ENCODE measurements at places on chromosomes 11 and 22.

DNA sequence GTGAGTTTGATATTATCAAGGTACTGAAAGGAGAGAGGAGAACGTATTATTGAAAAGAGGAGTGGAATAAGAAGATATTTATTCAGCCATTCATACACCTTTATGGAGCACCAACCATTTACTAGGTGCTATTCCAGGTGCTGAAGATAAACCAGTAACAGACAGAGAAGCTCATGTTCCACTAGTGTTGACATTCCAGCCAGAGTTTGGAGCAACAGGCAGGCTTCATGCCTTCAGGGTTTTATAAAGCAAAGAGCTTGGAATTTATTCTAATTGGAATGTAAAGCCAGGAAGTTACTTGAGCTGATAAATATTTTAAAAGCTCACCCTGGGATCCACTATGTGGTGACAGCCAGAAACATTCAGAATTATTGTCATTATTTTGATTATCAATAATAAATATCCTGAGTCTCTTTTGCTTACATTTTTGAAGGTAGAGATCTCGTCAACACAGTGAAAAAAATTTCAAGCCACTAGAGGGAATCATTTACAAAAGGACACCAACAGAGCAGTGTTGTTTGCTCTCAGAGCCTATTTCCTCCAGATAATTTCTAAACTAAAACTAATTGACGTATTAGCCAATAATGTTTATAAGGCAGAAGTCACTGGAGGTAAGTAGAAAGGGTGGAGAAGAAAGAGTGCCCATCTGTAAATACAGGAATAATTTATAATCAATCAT lies 172.0 kb downstream of the KCNA4 start:
- DNase-seq, result no peak

DNA sequence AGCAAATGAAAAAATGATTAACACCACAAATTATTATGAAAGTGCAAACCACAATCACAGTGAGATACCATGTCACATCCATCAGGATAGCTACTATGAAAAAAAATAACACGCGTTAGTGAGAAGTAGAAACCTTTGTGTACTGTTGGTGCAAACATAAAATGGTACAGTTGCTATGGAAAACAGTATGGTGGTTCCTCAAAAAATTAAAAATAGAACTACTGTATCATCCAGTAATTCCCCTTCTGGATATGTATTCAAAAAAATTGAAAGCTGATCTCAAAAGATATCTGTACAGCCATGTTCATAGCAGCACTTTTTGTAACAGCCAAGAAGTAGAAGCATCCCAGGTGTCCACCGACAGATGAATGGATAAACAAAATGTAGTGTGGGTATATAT lies 43.4 kb downstream of the CCDC81 start:
- no peak for DNase-seq

DNA sequence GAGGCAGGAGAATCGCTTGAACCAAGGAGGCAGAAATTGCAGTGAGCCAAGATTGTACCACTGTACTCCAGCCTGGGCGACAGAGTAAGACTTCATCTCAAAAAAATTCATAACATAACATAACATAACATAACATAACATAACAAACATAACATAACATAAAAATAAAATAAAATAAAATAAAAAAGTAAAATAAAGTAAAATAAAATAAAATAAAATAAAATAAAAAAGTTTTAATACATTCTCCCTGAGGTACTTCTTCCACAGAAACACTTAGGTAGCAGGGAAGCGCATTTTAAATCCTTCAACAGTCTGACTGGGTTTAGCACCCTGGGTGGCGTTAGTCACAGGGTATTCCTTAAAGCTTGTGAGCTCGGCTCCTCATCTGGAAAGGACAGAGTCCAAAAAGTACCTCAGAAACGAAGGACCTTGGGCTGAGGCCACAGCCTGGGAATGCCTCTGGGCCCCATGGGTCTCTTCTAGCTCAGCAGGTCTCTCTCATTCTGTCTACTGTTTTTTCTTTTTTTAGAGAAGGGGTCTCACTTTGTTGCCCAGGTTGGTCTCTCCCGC lies 41.7 kb downstream of the MICAL3 start:
- no peak for DNase-seq

GRCh38 chr11:10255388-10256125 lies 38.5 kb downstream of the SBF2 start:
- DNase-seq, result no peak

DNA sequence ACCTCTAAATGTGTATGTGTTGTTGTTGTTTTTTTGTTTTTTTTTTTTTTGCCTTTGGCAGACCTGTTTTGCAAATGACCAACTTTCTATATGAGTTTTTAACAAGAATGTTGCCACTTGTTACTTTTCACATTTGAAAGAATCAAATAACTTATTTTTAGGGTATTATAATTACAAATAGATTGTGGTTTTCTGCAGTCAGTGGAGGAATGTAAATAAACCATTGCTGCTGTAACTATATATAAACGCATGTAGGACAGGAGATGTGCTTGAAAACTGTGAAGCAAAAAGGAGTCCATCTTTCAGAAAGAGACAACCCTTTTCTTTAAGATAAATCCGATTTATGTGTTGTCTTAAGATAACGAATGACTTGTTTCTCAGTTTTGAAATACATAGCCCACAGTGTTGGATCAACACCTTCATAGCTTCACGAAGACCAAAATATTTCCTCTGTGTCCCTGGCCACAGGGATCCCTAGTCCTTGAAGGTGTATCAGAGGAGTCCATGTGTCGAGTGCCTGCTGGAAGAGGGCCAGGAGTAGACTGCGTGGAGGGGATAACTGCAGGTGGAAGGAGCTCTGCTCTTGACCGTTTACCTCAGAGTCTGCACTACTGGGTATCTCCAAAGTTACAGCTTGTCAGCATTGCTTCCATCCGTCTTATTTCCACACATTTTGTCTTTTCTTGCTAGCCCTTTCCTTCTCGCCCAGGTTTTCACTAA lies 24.7 kb downstream of the TNRC6B start:
- DNase-seq, result no peak

- no peak for DNase-seq
Measured at GRCh38 chr11:36750349-36750748, 152.3 kb upstream of the RAG2 start.

DNA sequence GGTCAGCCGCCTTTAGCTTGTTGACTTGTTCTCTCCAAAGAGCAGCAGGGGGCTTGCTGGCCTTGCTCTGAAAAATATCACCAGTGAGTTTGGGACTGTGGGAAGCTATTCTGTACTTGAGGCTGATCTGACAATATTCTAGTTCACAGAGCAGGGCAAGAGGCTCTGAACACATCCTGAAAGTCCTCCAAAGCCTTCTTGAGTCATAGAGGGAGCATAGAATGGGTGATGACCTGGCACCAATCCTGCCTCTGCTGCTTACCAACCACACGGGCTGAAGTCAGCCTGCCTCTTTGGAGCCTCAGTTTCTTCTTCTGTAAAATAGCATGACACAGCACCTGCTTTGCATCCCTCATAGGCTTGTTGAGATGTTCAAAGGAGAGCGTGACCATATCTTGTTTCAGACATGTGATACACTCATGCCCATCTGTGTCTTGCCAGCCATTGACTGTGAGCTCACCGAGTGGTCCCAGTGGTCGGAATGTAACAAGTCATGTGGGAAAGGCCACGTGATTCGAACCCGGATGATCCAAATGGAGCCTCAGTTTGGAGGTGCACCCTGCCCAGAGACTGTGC lies 96.6 kb downstream of the RRAS2 start:
- no peak for DNase-seq

DNA sequence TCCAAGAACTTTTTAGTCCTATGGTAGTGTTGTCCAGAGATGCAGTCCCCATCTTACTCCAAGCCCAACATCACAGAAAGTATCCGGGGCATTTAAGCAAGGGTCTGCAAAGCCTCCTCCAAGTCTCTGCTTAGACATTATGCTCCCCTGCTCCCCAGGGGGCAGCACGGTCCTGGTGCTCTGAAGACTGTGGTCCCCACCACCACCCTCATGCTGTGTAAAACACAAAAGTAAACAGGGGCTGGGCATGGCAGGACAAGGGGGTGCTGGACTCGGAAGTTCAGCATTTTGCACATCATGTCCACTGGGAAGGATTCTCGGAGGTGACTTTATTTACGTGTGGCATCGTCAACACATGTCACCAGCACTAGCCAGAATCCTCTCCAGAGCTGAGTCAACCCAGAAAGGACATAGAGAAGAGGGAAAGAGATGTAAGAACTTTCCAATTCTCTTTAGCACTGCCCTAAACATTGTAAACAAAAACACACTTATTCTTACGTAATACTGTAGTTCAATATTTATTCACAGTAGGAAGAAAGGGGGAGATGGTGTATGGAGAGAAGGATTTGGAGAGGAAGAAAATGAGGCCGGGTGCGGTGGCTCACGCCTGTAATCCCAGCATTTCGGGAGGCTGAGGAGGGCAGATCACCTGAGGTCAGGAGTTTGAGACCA lies 37.7 kb downstream of the TCIRG1 start:
- DNase-seq, result no peak

- DNase-seq, result no peak
Measured at GRCh38 chr11:76315182-76315853, 65.6 kb downstream of the THAP12 start.

- no peak for DNase-seq
Measured at GRCh38 chr11:32920570-32920969, 28.0 kb downstream of the QSER1 start.

DNA sequence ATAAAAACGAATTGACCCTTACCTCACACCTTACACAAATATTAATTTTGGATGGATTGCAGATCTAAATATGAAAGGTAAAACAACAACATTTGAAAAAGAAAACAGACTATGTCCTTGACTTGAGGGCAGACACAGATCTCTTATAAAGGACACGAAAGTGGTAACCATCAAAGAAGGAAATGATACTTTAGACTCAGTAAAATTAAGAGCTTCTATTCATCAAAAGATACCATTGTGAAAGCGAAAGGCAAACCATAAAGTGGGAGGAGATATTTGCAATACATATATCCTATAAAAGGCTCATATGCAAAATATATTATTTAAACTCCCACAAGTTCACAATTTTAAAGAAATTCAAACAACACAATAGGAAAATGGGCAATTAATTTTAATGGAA lies 5.0 kb downstream of the HEPACAM start:
- no peak for DNase-seq

- DNase-seq, result no peak
Measured at GRCh38 chr11:80727315-80727714, 1286.5 kb upstream of the TENM4 start.

GRCh38 chr11:107898270-107898669 lies 30.0 kb upstream of the RAB39A start:
- no peak for DNase-seq

- DNase-seq, result no peak
Measured at GRCh38 chr11:11640996-11641395, 19.2 kb upstream of the GALNT18 start.

DNA sequence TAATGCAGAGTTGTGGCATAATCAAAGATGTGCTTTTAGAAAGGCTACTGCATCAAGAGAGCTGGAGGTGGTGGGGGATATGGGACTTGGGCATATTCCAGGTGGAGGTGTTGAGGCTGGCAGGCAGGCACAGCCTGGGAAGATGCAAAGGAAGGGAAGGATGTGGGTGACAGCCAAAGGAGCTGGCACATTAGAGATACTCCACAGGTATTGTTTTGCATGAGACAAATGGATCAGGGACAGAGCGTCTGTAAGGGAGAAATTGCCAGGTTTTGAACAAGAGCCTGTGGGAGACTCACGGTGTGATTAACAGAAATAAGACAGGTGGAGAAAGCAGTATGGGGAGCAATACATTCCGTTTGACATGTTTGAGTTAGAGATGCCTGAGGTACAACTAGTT lies 263.7 kb downstream of the NELL1 start:
- DNase-seq, result no peak

- DNase-seq, result no peak
Measured at GRCh38 chr11:44633641-44634040, 68.2 kb downstream of the CD82 start.

GRCh38 chr11:10937385-10937771 lies 79.5 kb upstream of the ZBED5 start:
- DNase-seq, result no peak

DNA sequence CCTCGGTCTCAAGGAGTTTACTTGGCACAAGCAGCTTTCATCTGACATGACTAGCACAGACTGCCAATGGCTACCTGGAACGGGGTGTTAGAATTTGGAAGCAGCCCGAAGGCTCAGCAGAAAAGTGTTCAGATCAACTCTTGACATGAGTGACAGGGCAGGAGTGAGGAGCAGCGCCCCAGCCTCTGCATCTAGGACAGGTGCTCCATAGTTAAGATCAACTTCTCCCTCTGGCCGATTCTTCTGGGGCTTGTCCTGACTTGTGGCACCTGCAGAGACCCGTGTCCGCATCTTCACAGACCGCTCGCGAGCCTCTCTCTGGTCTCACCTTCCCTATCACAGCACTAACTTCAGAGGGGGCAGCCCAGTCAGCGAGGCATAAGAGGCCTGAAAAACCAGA lies 42.5 kb upstream of the CHKA start:
- no peak for DNase-seq

DNA sequence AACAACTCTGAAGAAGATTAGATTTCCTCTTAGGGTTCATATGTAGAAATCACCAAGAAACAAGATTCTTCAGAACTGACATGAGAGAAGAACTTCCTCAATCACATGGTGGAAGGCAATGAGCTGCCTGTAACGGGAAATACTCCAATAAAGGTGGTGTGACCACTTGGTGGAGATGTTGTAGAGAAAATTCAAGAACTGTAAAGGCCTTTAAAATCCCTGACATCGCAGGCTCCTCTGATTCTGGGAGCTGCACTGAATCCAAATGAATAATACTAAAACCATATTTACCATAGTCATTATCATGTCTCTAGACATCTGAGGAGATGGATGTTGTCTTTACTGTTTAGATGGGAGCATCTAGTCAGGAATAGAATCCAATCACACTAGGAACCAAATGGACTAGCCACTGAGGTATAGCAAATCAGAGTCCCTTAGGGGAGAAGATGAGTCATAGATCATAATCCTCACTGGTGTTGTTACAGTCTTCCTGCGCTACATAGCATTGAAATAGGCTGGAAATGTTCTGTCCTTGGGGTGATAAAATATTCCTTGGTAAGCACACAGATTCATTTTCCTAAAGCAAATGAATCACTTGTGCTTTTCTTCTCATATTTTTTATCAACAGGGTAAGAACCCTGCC lies 321.6 kb upstream of the TENM4 start:
- no peak for DNase-seq

DNA sequence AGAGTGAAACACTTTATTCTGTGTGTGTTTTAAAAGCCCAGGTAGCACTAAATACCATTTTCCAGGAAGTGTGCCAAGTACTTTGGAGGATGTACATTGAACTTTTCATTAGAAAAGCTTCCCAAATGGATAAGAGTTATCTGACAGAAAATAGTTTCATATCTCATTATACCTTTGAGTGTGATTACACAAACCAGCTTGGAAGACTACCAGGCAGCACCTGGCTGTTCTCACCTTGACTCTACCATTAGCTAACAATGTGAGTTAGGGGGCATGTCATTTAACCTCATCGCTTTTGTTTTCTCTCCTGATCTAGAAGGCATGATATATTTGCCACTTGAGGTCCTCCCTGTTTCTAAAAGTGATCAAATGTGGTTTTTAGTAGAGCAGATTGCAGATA lies 50.2 kb downstream of the GRM5 start:
- DNase-seq, result no peak

- no peak for DNase-seq
Measured at GRCh38 chr22:46069521-46070214, 80.7 kb upstream of the PPARA start.
